ENCODE measurements at places on chromosomes 6 and 20. TPM values are rescaled to one million over a fixed set of nuclear protein-coding genes. Genes with fewer than 3 reads are reported as not detected.

ZNF334 gene
- total RNA-seq: 0.54 TPM

IL17F gene
- total RNA-seq: not detected

FIG4 gene
- total RNA-seq: 23.0 TPM

CALHM5 gene
- total RNA-seq: 3.0 TPM

HLA-DPA1 gene
- 27.1 TPM for total RNA-seq

GNMT gene
- 3.6 TPM for total RNA-seq

EPHA7 gene
- total RNA-seq: 210 TPM

BMP7 gene
- 8.7 TPM for total RNA-seq

C6orf132 gene
- total RNA-seq: 0.93 TPM

FOXS1 gene
- not detected for total RNA-seq

FAM217A gene
- not detected for total RNA-seq

SRSF12 gene
- 1.4 TPM for total RNA-seq

HLA-A gene
- 322 TPM for total RNA-seq

ABHD16B gene
- not detected for total RNA-seq

CDH4 gene
- total RNA-seq: 0.42 TPM

PLN gene
- 477 TPM for total RNA-seq

PDYN gene
- total RNA-seq: not detected

SAMD5 gene
- 0.93 TPM for total RNA-seq

TOX2 gene
- 47.3 TPM for total RNA-seq

MYCT1 gene
- 9.3 TPM for total RNA-seq

MROH8 gene
- 6.2 TPM for total RNA-seq

KIAA1755 gene
- total RNA-seq: 5.1 TPM

ARMH2 gene
- total RNA-seq: not detected

GJE1 gene
- not detected for total RNA-seq

Measured in gastroesophageal sphincter (tissue), 4 donors.